Activated CD4-positive, alpha-beta T cell treated with anti-CD3 and anti-CD28 coated beads for 4 hours (primary cell): ENCODE measurements at places on chromosomes 1 and 21.
A peak's percentile ranks its signal among the peaks of the same experiment; 100 is the strongest.

- DNase-seq = no peak
Measured at GRCh38 chr1:17214876-17215544, 10.1 kb downstream of the PADI1 start.

GRCh38 chr1:203447151-203447550 is 28.5 kb upstream of the PRELP start:
- no peak for DNase-seq

- no peak for DNase-seq
Measured at GRCh38 chr1:222049176-222049575, 307.3 kb upstream of the DUSP10 start.

DNA sequence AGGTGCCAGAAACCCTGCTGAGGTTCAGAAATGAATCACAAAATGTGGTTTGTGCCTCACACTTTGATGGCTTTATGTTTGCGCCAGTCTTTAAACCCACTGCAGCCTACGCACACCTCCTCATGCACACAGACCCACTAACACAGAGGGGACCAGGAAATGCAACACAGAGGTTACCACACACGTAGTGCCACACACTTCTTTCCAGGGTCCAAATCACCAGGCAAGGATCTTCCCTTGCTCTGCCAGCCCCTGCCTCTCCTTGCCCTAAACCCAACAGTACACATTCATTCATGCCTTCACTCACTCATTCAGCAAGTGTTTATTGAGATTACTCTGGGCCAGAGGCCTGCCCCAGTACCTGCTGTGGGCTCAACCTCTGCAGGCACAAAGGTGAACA is 17.5 kb downstream of the MAB21L3 start:
- DNase-seq = peak; percentile 42

GRCh38 chr1:43706598-43707189 is 642 bp upstream of the ST3GAL3 start:
- DNase-seq = no peak

DNA sequence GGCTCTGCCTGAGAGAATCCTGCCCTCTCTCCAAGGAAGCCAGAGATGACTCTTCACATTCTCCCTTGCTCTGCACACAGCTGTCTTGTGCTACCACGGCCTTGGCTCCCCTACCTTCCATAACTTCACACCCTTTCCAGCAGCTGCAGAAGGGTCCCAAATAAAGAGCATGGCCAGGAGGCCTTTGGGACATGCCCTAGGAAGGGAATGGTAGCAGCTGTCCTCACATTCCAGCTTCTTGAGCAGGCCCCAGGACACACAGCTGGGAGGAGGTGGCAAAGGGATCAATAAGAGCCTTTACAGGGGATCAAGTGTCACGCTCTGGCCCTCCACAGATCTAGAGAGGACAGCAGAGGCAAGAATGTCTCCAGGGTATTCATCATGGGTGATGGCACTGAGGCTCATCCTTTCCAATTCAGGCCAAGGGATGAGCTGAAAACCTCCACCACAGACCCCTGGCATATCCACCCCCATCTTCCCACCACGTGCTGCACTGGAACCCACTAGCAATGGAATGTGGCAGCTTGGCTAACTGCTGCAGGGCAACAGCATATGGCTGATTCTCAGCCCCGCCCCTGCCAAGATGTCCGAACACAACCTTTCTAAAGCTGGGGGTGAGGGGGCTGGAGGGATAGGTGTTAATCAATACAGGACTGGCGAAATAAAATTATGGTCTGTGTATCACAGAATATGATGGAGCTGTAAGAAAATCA is 17.8 kb upstream of the RAB29 start:
- no peak for DNase-seq
